ENCODE measurements at places on chromosomes 7 and 10. TPM values are rescaled to one million over a fixed set of nuclear protein-coding genes. Genes with fewer than 3 reads are reported as not detected.

- DNase-seq = no peak
Observed at GRCh38 chr7:132942701-132943100, 139.2 kb downstream of the CHCHD3 start.

GRCh38 chr7:144407266-144407931 lies 3.9 kb upstream of the NOBOX start:
- DNase-seq = no peak

GRCh38 chr7:134737566-134738345 lies 41.7 kb upstream of the CALD1 start:
- no peak for DNase-seq

DNA sequence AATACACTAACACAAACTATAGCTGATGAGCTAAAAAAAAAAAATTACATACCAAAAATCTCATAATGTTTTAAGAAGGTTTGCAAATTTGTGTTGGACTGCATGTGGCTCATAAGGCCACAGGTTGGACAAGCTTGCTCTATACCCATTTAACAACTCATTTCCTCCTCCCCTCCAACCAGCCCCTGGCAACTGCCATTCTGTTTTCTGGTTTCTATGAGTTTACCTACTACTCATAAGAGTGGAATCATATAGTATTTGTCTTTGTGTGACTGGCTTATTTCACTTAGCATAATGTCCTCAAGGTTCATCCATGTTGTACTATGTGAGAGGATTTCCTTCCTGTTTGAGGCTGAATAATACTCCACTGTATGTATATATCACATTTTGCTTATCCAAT lies 100.4 kb upstream of the ARHGAP21 start:
- no peak for DNase-seq

DNA sequence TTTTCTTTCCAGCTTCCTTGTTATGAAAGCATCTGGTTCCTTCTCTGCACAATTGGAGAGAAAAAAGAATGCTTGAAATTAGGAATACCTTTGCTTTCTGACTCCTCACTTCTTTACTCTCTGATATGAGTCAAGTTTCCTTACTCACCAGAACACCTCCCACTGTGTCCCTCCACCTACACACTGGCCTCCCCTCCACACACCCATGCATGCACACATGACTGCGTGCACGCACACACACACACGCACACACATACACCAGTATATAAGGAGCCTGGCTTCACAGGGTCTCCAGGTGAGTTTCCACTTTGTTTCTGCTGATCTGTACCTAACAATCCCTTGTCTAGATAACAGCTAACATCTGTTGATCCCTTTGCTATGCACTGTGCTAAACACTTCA lies 11.4 kb upstream of the PTER start:
- no peak for DNase-seq

DNA sequence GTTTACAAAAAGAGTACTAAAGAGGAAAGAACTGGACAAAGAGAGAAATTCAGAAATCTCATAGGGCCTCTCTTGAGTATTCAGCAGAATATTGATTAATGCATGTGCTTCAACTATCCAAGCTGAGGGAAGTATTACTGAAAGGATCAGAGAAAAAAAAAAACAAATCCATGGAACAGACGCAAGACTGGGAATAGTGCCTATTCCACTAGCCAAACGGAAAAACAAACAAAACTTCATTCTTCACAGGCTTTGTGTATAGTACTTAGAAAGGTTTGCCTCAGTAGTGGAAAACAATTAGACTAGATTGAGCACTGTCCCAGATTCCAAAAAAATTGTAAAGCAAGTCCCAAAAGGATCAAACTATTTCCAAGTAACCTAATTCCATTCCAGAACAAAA lies 106.2 kb downstream of the TFEC start:
- no peak for DNase-seq

DNA sequence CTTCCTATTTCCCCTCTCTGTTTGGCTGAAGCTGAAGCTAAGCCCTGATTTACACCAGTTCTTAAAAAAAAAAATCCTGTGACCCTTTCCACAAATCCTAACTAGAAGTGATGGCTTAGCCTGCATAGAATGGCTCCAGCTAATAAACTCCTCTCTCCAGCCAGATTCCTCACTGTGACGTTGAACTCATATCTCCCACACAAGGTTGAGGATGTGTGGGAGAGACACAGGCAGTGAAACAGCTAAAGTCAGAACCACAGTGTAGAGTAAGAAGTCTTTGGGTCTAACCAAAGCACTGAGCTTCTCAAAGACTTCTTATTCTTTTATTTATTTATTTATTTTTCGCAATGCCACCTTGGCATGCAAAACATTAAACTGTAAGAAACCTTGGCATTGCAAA lies 268.3 kb downstream of the SNX13 start:
- DNase-seq = no peak

GRCh38 chr10:119025336-119025735 lies 4.2 kb upstream of the NANOS1 start:
- no peak for DNase-seq

DNA sequence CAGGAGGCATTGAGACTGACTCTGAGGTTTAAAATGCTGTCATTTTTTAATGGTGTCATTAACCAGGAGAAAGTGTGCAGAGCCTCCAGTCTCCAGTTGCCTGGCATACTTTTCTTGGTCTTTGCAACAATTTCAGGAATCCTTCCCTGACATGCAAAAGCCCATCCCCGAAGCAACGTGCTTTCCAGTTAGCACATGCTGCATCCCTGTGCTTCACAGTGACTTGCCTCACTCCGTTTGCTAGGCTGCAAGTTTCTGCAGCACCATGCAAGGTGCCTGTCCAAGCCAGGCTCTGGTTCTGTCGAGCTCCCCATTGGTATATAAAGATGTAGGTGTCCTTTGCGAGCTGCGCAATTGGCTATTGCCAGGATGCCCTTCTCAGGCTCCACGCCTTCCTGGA lies 135.0 kb downstream of the GALNT17 start:
- DNase-seq = no peak

DNA sequence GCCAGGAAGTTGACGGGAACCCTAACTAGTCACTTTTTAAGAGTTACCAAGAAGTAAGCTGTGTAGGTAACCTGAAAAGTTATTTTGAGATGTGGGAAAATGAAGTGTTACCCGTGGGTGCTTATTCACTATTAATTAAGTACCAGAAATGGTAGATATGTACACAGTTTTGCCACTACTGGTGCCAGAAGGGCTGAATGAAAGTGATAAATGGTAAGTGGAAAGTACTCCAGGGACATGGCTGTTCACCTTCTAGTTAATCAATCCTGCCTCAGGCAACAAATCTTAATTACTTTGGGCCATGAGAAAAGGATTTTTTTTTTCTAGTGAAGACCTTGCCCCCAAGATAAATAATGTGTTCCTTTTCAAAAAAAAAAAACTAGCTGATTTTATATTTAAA lies 15.8 kb downstream of the NET1 start:
- DNase-seq = no peak

- DNase-seq = no peak
Observed at GRCh38 chr7:379456-380138, 89.6 kb downstream of the FOXL3 start.

- no peak for DNase-seq
Observed at GRCh38 chr10:5932345-5932744, 42.3 kb downstream of the FBH1 start.

DNA sequence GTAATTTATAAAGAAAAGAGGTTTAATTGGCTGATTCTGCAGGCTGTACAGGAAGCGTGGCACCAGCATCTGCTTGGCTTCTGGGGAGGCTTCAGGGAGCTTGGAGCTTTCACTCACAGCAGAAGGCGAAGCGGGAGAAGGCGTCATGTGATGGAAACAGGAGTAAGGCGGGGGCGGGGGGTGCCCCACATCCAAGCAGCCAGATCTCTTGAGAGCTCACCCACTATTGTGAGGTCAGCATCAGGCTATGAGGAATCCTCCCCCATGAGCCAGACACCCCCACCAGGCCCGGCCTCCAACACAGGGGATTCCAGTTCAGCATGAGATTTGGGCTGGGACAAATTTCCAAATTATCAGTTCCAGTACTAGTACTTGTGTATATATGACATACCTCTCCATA lies 46.2 kb downstream of the WDR37 start:
- DNase-seq = no peak

GRCh38 chr7:155341463-155341983 lies 43.8 kb downstream of the INSIG1 start:
- no peak for DNase-seq

DNA sequence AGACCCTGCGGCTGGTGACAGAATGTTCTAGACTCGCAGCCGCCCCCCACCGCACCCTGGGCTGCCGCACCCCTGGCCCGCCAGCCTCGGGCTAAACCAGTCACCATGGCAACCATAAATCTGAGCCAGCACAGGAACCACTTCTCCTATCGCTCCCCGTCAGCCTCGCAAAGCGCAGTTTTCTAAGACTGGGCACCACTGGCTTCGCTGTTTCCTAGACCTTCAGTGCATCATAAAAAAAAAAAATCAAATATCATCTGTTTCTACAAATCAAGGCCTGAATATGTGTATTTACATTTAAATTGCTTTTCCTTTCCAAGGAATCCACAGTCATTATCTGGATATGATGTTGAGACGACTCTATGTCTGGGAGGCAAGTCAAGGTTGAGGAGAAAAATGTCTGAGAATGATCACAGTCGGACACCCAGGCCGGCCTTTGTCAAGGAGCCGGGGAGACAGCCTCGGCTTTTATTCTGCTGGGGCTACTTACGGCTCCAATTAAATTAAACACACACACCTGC lies 99.9 kb downstream of the PTPRN2 start:
- DNase-seq = no peak

- DNase-seq = no peak
Observed at GRCh38 chr7:45687721-45688120, 113.6 kb downstream of the ADCY1 start.

NEUROD6 gene
- not detected for total RNA-seq

TES gene
- total RNA-seq = 118 TPM

ADRA2A gene
- not detected for total RNA-seq

ACSM6 gene
- total RNA-seq = not detected

SGCE gene
- total RNA-seq = 7.8 TPM

KIN gene
- total RNA-seq = 14.7 TPM

EN2 gene
- total RNA-seq = 0.75 TPM

KCND2 gene
- 0.03 TPM for total RNA-seq

VAX1 gene
- total RNA-seq = 0.25 TPM

SLC35G1 gene
- 21.9 TPM for total RNA-seq

MSMB gene
- total RNA-seq = not detected

H2BK1 gene
- not detected for total RNA-seq

PRPS1L1 gene
- not detected for total RNA-seq

PTPN20 gene
- 21.1 TPM for total RNA-seq

SVOPL gene
- total RNA-seq = not detected

CTNNA3 gene
- 0.23 TPM for total RNA-seq

PTF1A gene
- not detected for total RNA-seq

CHN2 gene
- total RNA-seq = 3.6 TPM

AOAH gene
- total RNA-seq = 0.10 TPM
